ENCODE measurements at places on chromosomes 2 and 18.
A peak's percentile ranks its signal among the peaks of the same experiment; 100 is the strongest.

- no peak for DNase-seq
Measured at GRCh38 chr2:25105336-25106085, 62.9 kb downstream of the POMC start.

- no peak for DNase-seq
Measured at GRCh38 chr18:2510416-2510815, 60.9 kb downstream of the METTL4 start.

GRCh38 chr18:25109484-25109883 lies 242.5 kb downstream of the ZNF521 start:
- no peak for DNase-seq

- DNase-seq: peak; percentile 1
Measured at GRCh38 chr2:232203936-232204335, 174.6 kb upstream of the ALPP start.

DNA sequence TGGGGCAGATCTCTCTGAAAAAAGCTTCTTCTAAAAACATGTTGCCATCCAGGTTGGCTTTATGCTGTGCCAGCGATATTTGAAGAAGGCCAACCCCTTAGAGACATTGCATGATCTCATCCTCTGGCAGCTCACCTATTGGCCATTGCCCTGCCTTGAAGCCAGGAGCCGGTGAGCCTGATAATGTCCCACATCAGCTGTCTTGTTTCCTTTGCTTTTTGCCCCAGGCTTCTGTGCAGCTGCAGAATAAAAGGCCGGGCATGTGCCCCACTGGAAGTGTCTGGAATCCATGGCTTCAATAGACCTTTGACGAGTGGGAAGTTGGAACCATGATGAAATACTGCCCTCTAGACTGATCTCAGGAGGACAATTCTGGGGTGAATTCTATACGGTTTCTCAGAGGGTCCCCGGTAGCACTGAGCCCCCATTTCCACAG lies 523.5 kb upstream of the ZEB2 start:
- DNase-seq: no peak

- DNase-seq: no peak
Measured at GRCh38 chr18:13382366-13382953, 163.9 kb downstream of the LDLRAD4 start.

GRCh38 chr18:26476697-26477096 lies 71.7 kb downstream of the KCTD1 start:
- DNase-seq: no peak

DNA sequence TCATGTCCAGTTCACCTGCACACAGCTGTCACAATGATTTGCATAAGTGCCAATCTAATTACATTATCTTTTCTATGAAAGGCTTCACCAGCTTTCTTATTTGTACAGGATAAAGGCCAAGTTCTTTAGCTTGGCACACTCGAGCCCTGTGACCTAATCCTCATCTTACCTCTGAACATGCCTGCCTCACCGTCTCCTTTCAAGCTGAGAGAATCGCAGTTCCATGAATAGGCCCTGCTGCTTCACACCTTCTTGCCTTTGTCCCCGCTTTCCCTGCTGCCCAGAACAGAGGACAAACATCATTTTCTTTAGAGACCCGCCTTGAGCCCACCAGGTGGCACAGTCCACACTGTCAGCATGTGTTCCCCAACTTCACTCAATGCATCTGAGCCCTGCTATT lies 1094.7 kb downstream of the BCL11A start:
- DNase-seq: no peak

GRCh38 chr2:189281201-189281600 lies 101.6 kb upstream of the COL5A2 start:
- DNase-seq: no peak

DNA sequence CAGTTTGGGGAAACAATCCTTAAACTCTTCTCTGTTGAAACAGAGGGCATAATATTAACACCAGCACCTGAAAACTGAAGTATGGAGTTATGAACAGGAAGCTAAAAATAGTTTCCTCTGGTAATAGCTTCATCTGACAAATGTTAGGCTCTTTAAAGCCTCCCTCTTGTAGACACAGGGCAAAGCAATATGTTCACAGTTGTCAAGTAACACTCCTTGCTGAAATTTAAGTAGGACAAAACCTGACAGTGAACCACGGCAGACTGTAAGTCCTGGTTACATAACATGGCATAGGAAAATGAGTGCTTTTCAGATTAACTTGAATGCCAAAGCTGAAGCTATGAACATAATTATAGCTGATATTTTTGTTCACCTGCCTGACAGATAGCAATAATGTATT lies 172.9 kb downstream of the CMPK2 start:
- no peak for DNase-seq

- no peak for DNase-seq
Measured at GRCh38 chr18:75809151-75809925, 381.8 kb upstream of the SMIM21 start.

DNA sequence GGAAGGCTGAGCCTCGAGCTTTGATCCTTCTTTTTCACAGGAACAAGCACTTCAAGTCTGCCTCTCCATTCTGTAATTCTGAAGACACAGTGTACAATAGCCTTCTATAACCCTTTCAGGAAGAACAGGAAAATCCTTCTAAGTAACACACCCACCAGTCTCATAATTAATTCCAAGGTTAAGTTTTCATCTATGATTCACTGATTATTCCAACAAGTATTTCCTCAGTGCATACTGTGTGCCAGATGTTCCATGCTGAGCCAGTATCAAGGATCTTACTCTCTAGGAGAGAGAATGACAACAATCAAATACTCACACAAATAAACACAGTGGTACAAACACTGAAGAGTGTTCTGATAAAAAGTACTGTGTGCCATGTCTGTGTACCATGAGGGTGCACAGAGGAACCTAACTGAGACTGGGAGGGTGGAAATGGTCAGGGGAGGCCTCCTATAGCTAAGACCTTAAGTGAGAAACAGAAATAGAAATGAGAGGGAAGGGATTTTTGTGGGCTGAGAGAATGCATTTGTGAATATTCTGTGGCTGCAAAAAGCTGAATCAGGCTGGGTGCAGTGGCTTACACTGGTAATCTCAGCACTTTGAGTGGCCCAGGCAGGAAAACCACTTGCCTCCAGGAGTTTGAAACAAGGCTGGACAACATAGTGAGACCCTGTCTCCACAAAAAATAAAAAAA lies 7.3 kb upstream of the MTLN start:
- no peak for DNase-seq

- DNase-seq: no peak
Measured at GRCh38 chr2:50333529-50334228, 698.3 kb downstream of the NRXN1 start.

GRCh38 chr2:215022910-215023309 lies 115.5 kb downstream of the ABCA12 start:
- no peak for DNase-seq

DNA sequence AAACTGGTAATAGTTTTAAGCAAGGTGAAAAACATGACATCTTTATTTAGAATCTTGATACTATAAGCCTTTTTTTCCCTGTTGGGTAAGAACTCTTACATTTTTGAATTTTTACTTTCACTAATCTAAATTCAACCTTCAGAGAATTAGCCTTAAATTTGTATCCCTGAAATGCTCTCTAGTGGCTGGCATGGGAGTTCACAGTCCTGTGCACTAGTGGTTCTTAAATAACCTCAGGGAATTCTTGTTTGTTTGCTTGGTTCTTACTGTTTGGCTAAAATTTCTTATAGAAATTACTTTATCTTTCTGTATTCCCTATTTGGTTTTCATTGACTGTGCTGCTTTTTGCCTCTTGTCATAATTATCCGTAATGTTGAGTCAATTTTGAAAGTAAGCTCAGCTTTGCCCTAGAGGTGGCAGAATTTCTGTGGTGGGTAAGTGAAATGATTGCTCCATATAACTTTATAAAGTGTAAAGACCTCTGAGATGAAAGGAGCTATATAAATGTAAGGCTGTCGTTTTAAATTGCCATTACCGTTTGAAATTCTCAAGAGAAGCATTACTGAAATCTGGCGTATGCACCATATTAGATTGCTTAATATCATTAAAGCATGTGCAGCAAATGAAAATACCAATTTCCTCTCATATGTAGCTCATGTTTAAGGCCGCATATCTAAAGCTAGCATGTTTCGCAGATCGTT lies 391.3 kb upstream of the FIGN start:
- no peak for DNase-seq

- DNase-seq: no peak
Measured at GRCh38 chr2:100741880-100742276, 78.1 kb upstream of the NPAS2 start.

DNA sequence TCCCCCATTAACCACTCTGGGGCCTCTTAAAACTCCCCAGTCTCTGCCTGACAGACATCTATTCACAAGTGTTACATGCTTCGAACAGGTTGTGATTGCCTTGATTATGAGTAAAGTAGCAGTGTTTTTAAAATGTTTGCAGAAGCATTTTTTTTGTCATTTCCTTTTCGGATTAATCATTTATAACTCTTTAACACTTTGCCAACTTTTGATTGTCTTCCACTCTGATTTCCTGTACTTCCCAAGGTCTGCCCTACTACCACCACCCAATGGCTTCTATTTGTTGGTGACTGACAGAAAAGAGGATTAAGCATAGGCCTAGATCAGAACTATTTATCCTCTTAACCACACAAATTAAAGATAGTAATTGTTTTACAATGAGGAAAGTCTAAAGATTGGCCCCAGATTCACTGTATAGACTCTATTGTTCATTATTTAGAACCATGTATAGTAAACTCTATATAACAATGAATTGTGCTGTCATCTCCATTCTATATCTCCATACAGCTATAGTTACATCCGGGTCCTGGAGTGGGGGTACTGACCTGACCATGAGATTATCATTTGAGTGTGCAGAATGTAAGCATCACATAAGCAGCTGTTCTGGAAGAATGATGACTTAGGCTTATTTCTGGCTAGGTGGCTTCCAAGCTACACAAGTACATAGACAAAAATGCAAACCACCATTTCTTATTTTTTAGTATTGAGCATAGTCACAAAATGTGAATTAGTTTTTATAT lies 110.3 kb upstream of the RBMS1 start:
- DNase-seq: no peak

GRCh38 chr2:151097895-151098294 lies 163.8 kb downstream of the RBM43 start:
- no peak for DNase-seq

GRCh38 chr18:54867131-54867530 lies 38.9 kb downstream of the RAB27B start:
- DNase-seq: no peak

DNA sequence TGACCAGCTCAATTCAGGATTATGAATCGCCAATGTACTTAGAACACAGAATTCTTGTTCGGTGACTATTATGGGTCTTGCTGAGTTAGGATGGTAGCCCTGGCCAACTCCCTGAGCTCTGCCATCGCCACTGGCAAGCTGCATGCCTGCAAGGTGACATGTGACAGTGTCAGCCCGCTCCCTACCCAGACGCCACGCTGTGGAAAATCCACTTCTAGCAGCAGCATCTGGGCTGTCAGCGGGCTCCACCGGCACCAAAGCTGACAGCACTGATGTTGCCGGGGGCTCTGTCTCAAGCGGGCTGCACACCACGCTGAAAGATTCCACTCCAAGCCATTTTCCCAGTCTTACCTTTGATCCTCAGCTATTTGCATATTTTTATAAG lies 100.7 kb downstream of the MYT1L start:
- no peak for DNase-seq

DNA sequence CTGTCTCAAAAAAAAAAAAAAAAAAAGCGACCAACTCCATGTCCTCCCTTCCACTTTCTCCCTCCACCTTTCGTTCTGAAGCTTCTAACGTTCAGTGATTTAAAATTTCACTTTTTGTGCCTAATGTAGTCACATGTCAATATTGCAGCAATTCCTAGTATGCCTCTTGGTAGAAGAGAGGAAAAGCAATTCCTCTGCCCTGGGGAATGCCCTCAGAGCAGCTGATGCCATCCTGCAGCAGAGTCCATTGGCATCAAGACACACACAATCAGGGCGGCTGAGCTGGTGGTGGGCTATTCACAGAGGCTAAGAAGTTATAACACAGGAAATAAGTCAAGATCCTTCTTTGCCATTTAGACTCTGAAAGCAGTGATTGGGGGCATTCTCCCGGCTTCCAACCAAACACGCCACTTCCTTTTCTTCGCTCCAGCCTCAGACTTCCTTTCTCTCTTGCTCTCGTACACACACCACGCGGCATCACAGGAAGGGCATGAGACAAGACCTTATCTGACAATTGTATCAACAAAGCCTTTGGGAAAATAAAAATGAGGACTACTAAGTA lies 71.9 kb downstream of the MOGAT1 start:
- DNase-seq: no peak

- DNase-seq: peak; percentile 62
Measured at GRCh38 chr2:127067620-127068350, 39.2 kb downstream of the BIN1 start.

DNA sequence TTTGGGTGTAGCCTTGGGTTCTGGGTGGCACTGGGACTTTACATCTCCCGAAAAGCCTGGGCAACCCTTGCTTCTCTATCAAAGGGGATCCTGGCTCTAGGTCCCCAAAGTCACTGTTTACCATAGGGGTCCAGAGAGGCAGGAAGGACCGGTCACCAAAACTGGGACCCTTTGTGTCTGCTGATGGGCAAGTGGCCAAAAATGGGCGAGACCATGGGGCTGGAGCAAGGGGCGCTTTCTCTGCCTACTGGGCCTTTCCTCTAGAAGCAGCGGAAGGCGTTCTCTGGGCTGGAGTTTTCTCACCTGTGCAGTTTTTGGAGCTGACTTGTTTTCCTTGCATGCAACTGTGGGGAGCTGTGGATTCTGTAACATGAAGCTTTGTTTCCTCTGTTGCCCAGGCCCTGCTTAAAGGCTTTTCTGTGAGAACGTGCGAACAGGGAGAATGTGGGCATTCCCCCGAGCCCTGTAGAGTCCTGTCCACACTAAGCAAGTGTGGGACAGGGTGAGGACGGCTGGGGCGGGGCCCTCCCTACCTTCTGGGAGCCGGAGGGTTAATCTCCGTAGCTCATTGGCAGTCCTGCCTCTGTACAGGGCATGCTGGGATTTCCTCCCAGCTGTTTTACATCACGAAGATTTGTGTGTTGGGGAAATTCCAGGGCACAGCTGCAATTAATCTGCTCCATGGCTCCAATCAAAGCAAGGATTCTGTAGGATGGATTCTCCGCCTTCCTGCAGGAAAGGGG lies 50.2 kb downstream of the TGOLN2 start:
- no peak for DNase-seq

GRCh38 chr2:134642938-134643337 lies 75.9 kb downstream of the TMEM163 start:
- DNase-seq: no peak

DNA sequence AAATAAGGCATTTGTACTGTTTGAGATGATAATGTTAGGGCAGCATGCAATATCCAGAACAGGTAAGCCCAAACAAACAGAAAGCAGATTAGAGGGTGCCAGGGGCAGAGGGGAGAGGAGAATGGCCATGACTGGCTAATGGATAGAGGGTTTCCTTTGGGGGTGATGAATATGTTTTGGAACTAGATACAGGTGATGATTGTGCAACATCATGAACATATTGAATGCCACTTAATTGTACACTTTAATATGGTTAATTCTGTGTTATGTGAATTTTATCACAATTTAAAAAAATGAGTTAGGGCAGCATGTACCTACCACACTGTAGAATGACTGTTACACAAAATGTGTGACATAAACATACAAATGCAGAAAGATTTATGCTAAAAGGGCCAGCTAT lies 255.5 kb upstream of the FN1 start:
- DNase-seq: no peak

- no peak for DNase-seq
Measured at GRCh38 chr2:86283411-86284030, 53.9 kb downstream of the REEP1 start.

All from stimulated activated CD4-positive, alpha-beta T cell treated with anti-CD3 and anti-CD28 coated beads, Interleukin-15, amount 100 ng/mL, for 48 hours (primary cell).